ENCODE measurements at places on chromosomes 7 and 10.
A peak's percentile ranks its signal among the peaks of the same experiment; 100 is the strongest.

GRCh38 chr10:94403380-94404213 is 1.3 kb downstream of the TBC1D12 start:
- DNase-seq, result peak; percentile 60

DNA sequence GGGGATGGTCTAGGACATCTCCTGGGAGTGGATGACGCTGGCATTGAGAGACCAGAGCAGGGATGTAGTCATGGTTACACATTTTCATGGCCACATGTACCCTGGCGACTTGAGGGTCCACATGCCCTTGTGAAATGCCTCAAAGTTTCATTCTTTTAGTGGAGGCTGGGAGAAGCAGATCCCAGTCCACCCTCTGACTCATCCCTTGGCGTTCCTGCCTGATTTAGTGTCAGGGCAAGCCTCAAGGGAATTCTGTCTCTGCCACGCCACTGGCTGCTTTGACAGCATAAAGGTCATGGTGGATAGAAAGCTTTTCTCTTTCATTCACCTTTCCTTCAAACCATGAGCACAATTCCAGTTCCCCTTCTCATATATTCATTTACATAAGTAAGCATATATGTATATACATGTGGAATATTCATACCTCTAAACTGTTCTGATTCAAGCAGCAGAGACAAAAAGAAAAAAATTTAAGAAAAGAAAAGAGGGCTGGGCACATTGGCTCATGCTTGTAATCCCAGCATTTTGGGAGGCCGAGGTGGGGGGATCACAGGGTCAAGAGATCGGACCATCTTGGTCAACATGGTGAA is 21.8 kb upstream of the KIF5B start:
- no peak for DNase-seq

- no peak for DNase-seq
Observed at GRCh38 chr7:132551439-132551838, 24.8 kb downstream of the PLXNA4 start.

DNA sequence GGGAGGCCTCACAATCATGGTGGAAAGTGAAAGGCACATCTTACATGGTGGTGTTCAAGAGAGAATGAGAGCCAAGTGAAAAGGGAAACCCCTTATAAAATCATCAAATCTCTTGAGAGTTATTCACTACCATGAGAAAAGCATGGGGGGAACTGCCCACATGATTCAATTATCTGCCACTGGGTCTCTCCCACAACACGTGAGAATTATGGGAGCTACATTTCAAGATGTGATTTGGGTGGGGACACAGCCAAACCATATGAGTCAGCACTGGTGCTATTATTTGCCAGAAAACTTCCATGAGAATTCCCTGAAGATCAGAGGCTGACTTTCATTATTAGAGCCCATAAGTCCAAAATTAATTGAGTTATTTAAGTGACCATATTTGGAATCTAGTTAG is 1001.2 kb upstream of the POT1 start:
- DNase-seq, result no peak

- DNase-seq, result no peak
Observed at GRCh38 chr10:120732067-120732466, 119.1 kb upstream of the WDR11 start.

GRCh38 chr10:85919491-85920021 is 447.0 kb downstream of the GRID1 start:
- DNase-seq, result no peak

Data from CD4-positive, alpha-beta T cell treated with Interleukin-15 for 1 hour (primary cell).